ENCODE measurements at places on chromosomes 3 and 15. TPM values are rescaled to one million over a fixed set of nuclear protein-coding genes. Genes with fewer than 3 reads are reported as not detected.

The CGGBP1 gene
- total RNA-seq: 100 TPM

The GPR171 gene
- total RNA-seq: 108 TPM

GRCh38 chr3:50644561-50644960, 27.6 kb downstream of the MAPKAPK3 start:
- no peak for ATAC-seq
- H3K27me3 ChIP-seq: no peaks in the 10 kb centered on the region
- peaks cover 92% of the 10 kb centered on the region for H3K36me3 ChIP-seq
- H3K4me3 ChIP-seq: no peak overlapping the region
- no peak overlapping the region for H3K27ac ChIP-seq

GRCh38 chr3:131688370-131688769, 185.6 kb upstream of the MRPL3 start:
- H3K4me1 ChIP-seq: no peaks in the 10 kb centered on the region
- peaks cover 31% of the 10 kb centered on the region for H3K27me3 ChIP-seq
- no peaks in the 10 kb centered on the region for H3K36me3 ChIP-seq
- H3K4me3 ChIP-seq: no peak overlapping the region

The DNAH12 gene
- total RNA-seq: not detected

DNA sequence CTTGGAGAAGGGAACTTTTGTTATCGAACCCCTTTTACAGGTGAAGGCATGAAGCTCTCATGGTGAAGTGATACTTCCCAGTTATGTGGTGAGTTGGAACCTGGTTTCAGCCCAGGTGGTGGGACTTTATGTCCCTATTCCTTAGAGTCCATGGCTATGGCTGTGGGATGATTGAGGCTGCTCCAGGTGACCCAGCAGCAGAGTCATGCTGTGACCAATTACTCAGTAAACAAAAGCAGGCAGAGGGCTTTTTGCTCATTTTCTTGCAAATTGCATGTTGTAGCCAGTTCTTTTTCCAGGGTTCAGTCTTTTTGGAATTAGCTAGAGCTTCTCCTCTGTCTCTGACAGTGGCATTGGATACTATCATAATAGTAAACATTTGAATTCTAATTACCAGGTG, 70.7 kb downstream of the CACNA2D3 start:
- H3K27me3 ChIP-seq: no peaks in the 10 kb centered on the region
- no peak for ATAC-seq
- no peak overlapping the region for H3K27ac ChIP-seq
- no peak overlapping the region for H3K4me3 ChIP-seq
- no peaks in the 10 kb centered on the region for H3K36me3 ChIP-seq
